ENCODE measurements at places on chromosomes 13 and 19.

- DNase-seq = no peak
These were observed 52.0 kb downstream of the KLF2 start for GRCh38 chr19:16376649-16377048.

DNA sequence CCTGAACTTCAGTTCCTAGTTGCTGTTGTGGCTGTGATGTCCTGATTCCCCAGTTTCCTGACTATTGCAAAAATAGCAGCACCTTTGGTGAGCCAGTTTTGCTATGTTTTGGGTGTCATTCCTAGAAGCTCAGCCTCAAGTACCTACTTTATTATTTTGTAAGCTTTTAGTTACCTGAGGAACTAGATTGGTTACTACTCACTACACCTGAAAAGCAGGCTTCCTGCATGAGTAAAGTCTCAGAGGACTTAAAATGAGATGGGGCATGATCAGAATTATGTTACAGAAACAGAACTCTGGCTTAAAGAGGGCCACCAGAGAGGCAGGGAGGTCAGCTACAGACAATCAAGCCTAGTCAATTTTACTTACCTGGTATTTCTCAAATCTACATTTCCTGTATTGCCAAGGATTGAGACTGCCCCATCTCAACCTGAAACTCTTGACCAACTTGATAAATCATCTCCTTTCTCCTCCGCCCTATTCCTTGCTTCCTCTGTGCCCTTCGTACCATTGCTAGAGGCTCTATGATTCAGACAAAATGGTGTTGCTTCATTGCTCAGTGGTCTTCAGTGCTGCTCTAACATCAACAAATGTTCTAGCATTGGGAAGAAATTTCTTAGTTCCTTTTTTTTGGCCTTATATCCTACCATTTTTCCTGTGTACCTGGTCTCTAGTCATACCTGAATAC lies 58.9 kb downstream of the RAP2A start:
- DNase-seq = no peak

- no peak for DNase-seq
These were observed 3.3 kb downstream of the NR1H2 start for GRCh38 chr19:50379602-50380001.

DNA sequence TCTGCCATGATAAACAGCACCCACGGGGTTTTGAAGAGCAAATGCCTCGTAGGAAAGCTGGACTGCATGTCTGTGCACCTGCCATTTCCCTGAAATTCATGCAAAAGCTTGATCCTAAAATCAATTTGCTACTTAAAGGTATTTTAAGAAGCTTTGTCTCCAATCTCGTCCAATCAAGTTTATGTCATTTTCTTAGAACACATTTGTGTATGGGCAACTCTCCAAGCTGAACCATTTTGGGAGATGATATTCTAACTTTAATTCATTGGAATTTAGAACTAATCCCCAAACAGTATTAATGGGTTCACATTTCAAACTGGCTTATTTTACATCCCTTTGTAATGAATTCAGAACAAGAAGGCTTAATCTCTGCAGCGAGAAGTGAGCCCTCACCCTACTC lies 822 bp downstream of the ADPRHL1 start:
- DNase-seq = no peak

- no peak for DNase-seq
These were observed 9.5 kb upstream of the MPV17L2 start for GRCh38 chr19:18183529-18183928.

GRCh38 chr19:19460258-19460731 lies 54.8 kb downstream of the GATAD2A start:
- DNase-seq = no peak

Data from stimulated activated CD4-positive, alpha-beta T cell treated with anti-CD3 and anti-CD28 coated beads, Interleukin-15, amount 100 ng/mL, for 1 hour (primary cell).